ENCODE measurements at places on chromosomes 13 and 19. TPM values are rescaled to one million over a fixed set of nuclear protein-coding genes. Genes with fewer than 3 reads are reported as not detected.

The PTGIR gene
- not detected for total RNA-seq

The ZNF730 gene
- total RNA-seq, result 24.7 TPM

The ZIC5 gene
- total RNA-seq, result 52.7 TPM

The CYP4F2 gene
- not detected for total RNA-seq

The SIGLEC11 gene
- total RNA-seq, result not detected

The C19orf67 gene
- not detected for total RNA-seq

The ADAMTS10 gene
- total RNA-seq, result 14.0 TPM

The ELSPBP1 gene
- not detected for total RNA-seq

The GGN gene
- 2.7 TPM for total RNA-seq

The PAF1 gene
- 33.1 TPM for total RNA-seq

The ADAT3 gene
- 10.2 TPM for total RNA-seq

The PIK3R2 gene
- 53.8 TPM for total RNA-seq

The HIPK4 gene
- total RNA-seq, result 0.29 TPM

The CACNG7 gene
- 29.9 TPM for total RNA-seq

The CDX2 gene
- total RNA-seq, result not detected

The CRTC1 gene
- total RNA-seq, result 8.5 TPM

The KISS1R gene
- 2.6 TPM for total RNA-seq

The LILRB3 gene
- total RNA-seq, result not detected

The UBE2S gene
- 398 TPM for total RNA-seq

The SUCLA2 gene
- total RNA-seq, result 78.8 TPM

The HCST gene
- 1.1 TPM for total RNA-seq

The RFPL4A gene
- total RNA-seq, result not detected

The PRR22 gene
- total RNA-seq, result 2.1 TPM

The PRTN3 gene
- total RNA-seq, result 0.39 TPM

The FBXO27 gene
- 25.5 TPM for total RNA-seq

The DLL3 gene
- total RNA-seq, result 11.3 TPM

The GAPDHS gene
- not detected for total RNA-seq

The KLF2 gene
- total RNA-seq, result 0.19 TPM

The C19orf73 gene
- total RNA-seq, result 1.2 TPM

The CEACAM7 gene
- not detected for total RNA-seq

The SPACA4 gene
- total RNA-seq, result not detected

Data from H1 (cell line).